ENCODE measurements at places on chromosomes 4 and X. TPM values are rescaled to one million over a fixed set of nuclear protein-coding genes. Genes with fewer than 3 reads are reported as not detected.

The NALF2 gene
- total RNA-seq: not detected

The TCEAL6 gene
- not detected for total RNA-seq

The XK gene
- 2.4 TPM for total RNA-seq

The NDNF gene
- total RNA-seq: 137 TPM

The SSX4 gene
- total RNA-seq: not detected

The MAMLD1 gene
- 4.3 TPM for total RNA-seq

The MPP1 gene
- total RNA-seq: 51.4 TPM

DNA sequence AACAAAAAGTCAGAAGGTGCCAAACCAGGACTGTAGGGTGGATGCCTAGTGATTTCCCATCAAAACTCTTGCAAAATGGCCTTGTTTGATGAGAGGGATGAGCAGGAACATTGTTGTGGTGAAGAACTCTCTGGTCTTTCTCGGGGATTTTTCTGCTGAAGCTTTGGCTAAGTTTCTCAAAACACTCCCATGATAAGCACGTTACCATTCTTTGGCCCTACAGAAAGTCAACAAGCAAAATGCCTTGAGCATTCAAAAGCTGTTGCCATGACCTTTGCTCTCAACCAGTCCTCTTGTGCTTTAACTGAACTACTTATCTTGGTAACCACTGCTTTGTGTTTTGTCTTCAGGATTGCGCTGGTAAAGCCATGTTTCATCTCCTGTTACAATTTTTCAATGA, 3.0 kb upstream of the SEC31A start:
- no peak for DNase-seq
- H3K4me3 ChIP-seq: no peak overlapping the region

DNA sequence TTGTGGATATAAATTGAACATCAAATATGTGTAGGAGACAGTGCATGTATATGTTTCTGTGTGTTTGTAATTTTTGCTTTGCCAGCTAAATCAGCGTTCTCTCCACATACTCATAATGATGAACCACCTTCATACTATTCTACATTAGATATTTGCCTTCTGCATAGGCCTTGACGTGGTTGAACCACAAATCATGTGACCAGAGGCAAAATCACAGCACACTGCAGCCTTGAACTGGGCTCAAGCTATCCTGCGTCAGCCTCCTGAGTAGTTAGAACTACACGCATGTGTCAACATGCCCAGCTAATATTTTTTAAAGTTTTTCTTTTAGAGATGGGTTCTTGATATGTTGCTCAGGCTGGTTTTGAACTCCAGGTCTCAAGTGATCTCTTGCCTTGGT, 9.5 kb downstream of the UBQLN2 start:
- H3K4me1 ChIP-seq: peaks cover 2% of the 10 kb centered on the region
- no peaks in the 10 kb centered on the region for H3K36me3 ChIP-seq
- DNase-seq: no peak
- H3K27me3 ChIP-seq: no peaks in the 10 kb centered on the region
- no peak overlapping the region for H3K4me3 ChIP-seq

DNA sequence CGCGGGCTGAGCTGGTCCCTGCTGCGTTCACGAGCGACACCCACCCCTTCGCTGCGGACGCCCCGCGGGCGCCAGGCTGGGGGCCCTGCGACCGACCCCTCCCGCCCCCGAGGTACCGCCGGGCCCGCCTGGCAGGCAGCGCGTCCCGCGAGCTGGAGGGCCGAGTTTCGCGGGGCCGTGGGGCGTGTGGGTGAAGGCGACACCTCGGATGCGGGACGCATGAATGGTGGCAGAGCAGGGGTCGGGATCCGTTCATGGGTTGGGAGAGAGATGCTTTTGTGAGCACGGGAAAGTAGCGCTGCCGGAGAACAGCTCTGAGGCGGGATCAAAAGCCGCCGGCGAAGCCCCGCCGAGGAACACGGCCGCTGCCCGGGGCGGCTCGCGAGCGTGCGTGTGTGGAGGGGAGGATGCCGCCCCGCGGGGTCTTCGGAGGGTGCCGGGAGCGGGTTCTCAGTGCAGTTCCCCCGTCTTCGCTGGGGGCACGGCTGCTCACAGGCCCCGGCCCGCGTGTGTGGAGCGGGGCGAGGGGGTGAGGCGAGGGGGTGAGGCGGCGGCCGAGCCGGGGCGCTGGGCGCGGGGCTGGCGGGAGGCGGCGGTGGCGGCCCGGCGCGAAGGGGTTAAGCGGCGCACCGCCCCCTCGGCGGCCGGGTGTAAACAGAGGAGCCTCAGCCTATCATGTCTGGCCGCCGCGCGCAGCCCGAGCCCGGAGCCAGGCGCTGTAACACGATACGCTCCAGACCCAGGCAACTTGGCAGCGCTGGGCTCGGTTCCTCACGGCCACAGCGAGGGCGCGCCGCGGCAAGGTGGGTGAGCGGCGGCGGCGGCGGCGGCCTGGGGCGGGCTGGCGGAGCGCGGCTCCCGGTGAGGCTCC, 205.3 kb downstream of the TENM3 start:
- no peak overlapping the region for H3K27ac ChIP-seq
- H3K4me3 ChIP-seq: peak overlapping the region; percentile 16
- peaks cover 16% of the 10 kb centered on the region for H3K27me3 ChIP-seq
- peaks cover 20% of the 10 kb centered on the region for H3K4me1 ChIP-seq

- H3K27ac ChIP-seq: no peak overlapping the region
- no peaks in the 10 kb centered on the region for H3K4me1 ChIP-seq
- no peak for DNase-seq
- no peaks in the 10 kb centered on the region for H3K27me3 ChIP-seq
- no peaks in the 10 kb centered on the region for H3K36me3 ChIP-seq
- no peak overlapping the region for H3K4me3 ChIP-seq
Observed at GRCh38 chrX:46710425-46710824, 48.5 kb downstream of the SLC9A7 start.

- no peak overlapping the region for H3K27ac ChIP-seq
- no peak for DNase-seq
- H3K4me3 ChIP-seq: no peak overlapping the region
- no peaks in the 10 kb centered on the region for H3K27me3 ChIP-seq
- peaks cover 18% of the 10 kb centered on the region for H3K36me3 ChIP-seq
Observed at GRCh38 chrX:1442724-1443367, 9.9 kb downstream of the ASMTL start.

- no peaks in the 10 kb centered on the region for H3K36me3 ChIP-seq
- no peaks in the 10 kb centered on the region for H3K4me1 ChIP-seq
- no peak overlapping the region for H3K4me3 ChIP-seq
- no peak overlapping the region for H3K27ac ChIP-seq
- no peaks in the 10 kb centered on the region for H3K27me3 ChIP-seq
Observed at GRCh38 chr4:150577796-150578195, 4.2 kb upstream of the MAB21L2 start.

DNA sequence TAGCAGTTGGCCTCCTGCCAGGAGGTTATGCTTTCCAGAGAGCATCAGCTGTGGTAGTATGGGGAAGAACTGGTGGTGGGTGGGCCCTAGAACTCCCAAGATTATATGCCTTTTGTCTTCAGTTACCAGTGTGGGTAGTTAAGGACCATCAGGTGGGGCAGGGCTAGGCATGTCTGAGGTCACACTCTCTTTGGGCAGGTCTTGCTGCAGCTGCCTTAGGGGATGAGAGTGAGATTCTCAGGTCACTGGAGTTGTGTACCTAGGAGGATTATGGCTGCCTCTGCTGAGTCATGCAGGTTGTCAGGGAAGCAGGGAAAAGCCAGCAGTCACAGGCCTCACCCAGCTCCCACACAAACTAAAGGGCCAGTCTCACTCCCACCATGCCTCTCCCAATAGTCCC, 172.9 kb upstream of the GYPA start:
- H3K36me3 ChIP-seq: no peaks in the 10 kb centered on the region
- H3K4me3 ChIP-seq: no peak overlapping the region
- no peak for DNase-seq
- no peaks in the 10 kb centered on the region for H3K4me1 ChIP-seq
- H3K27me3 ChIP-seq: no peaks in the 10 kb centered on the region
- H3K27ac ChIP-seq: no peak overlapping the region

DNA sequence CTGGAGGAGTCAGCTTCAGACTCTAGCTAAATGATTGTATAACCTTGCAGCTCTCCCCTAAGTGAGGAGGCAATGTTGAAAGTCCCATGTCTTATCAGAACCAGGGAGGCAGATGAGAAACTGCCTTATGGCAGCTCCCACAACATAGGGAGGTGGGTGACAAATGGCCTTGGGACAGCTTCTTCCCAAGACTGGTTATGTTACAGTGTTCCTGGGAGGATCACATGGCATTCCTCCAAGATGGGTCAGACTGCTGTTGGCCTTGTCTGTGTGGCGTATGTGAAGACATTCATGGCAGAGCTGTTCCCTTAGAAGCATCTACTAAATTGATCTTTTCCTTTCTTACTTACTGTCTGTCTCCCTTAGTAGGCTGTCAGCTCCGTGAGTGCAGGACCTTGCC, 42.0 kb downstream of the HPRT1 start:
- H3K4me1 ChIP-seq: no peaks in the 10 kb centered on the region
- H3K4me3 ChIP-seq: no peak overlapping the region
- DNase-seq: no peak
- no peak overlapping the region for H3K27ac ChIP-seq
- H3K27me3 ChIP-seq: no peaks in the 10 kb centered on the region

DNA sequence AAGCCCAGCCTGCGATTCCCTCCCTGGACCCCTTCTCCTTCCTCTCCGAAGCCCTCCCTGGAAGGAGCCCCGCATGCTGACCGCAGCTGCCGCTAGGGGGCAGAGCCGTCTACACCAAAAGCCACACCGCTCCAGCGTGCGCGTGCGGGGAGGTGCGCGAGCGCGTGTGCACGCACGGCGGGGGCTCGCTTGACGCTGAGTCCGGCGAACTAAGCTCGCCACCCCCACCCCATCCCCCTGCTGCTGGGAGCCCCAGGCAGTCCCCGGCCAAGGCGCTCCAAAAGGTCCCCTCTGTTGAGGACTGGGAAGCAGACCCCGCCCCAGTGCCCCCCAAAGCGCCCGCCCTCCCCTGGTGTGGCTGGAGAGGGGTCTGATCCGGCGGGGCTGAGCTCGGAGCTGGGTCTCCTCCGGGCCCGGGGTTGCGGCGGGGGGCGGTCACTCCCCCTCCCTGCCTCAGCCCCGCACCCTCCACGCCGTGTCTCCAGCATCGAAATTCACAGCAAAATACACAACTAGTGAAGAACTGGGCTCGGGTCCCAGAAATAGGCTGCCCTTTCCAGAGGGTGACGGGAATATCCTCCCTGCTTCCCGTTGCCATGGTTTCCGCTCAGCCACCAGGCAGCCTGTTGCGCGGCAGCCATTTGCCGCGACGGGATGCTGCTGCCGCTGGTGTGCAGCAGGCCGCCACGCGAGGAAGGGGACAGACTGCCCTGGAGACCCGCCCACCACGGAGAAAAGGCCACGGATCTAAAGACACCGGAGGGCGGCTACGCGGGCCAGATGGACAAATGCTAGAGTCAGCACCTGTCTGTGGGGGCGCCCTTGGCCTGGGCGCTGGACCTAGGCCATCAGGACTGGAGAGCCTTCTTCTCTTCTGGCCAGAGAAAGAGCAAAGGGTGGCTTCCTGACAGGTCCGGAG, 11.2 kb upstream of the CCNQ start:
- no peaks in the 10 kb centered on the region for H3K4me1 ChIP-seq
- H3K4me3 ChIP-seq: peak overlapping the region; percentile 35
- H3K36me3 ChIP-seq: no peaks in the 10 kb centered on the region
- H3K27me3 ChIP-seq: peaks cover 8% of the 10 kb centered on the region

DNA sequence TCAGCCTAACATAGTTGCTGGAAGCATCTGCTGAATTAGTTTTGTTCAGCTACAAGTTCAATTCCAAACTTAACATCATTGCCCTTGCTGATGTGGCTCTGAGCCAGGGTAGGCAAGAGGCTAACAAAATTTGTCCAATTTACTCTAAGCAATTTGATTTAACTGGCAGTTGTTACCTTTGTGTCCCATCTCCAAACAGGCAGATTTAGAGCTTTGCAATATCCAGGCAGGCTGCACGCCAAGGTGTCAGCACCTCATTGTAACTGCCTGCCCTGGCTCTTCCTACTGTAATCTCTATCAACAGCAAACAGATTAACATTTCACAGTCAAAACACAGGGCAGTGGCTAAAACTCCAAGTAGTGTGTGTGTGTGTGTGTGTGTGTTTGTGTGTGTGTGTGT, 2070.6 kb downstream of the PCDH7 start:
- no peaks in the 10 kb centered on the region for H3K4me1 ChIP-seq
- no peak for DNase-seq
- H3K27ac ChIP-seq: no peak overlapping the region
- no peaks in the 10 kb centered on the region for H3K27me3 ChIP-seq

DNA sequence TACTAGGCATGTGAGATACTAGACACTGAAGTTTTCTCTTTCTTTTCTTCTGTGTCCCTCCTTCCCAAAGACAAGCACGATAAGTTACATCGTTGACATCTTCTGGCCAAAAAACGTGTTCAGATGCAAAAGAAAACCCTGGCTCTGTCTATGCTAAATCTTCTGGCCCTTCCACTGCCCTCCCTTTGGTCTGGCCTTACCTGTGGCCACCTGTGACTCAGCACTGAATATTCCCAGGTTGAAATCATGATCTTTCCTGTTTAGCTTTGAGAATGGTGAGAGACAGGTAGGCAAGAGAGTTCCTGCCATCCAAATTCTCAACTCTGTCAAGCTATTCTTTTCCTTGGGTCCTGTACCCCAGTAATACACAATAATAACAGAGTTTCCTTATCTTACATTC, 12.3 kb downstream of the CLCN5 start:
- H3K36me3 ChIP-seq: no peaks in the 10 kb centered on the region
- no peak for DNase-seq
- H3K27ac ChIP-seq: no peak overlapping the region
- H3K27me3 ChIP-seq: no peaks in the 10 kb centered on the region
- H3K4me3 ChIP-seq: no peak overlapping the region
- H3K4me1 ChIP-seq: no peaks in the 10 kb centered on the region

- peaks cover 2% of the 10 kb centered on the region for H3K4me1 ChIP-seq
- no peak overlapping the region for H3K4me3 ChIP-seq
- no peaks in the 10 kb centered on the region for H3K36me3 ChIP-seq
- no peak overlapping the region for H3K27ac ChIP-seq
Observed at GRCh38 chrX:69066021-69066757, 99.1 kb downstream of the PJA1 start.

Data from upper lobe of left lung (tissue), 6 donors.